ENCODE measurements at places on chromosomes 12 and 14.

DNA sequence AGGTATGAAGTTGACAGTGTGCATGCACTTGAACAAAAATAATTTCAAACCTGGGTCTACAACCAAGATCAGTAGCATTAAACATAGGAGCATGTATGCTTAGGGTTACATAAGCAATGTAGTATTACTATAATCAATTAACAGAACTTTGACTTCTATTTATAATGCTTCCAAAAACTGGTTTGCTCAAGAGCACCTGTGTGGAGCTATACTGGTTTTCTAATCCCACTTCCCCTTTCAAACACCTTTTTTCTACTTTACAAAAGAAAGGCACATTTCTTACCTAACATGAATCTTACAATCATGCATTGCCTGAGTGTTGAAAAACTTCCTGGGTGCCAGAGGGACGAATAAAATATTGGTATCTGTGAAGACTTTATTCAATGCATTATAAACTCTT is 72.7 kb downstream of the EFCAB11 start:
- DNase-seq = no peak

DNA sequence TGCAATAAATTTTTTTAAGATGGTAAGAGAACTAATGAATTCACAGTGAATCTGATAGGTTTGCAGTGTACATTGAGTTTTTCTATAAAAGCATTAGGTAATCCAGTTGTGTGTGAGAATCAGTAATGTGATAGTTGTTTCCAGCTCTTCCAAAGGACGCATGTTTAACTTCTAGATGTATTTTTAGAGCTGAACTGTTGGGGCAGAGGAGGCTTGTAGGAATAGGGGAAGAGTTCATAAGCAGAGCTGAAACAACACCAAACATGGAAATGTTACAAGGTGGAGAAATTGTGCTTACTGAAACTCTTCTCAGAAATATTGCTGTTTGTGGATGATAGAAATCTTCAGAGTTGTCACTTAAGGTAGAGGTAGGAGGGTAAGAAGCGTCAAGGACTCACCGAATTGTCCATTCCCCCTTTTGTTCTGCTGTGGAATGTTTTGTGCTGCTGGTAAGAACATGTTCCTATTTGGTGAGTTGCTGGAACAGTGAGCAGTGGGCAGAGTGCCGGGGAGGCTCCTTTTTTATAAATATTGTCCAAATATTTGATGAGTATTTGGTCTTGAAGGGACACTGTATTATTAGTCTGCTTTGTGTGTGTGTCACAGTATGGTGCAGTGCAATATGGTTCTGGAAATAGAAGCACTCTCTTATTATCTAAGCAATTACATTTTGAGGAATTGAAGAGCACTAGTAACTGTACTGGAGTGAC is 76.7 kb downstream of the ANO6 start:
- no peak for DNase-seq

GRCh38 chr14:80636071-80636470 is 305.5 kb downstream of the CEP128 start:
- DNase-seq = peak; percentile 13

DNA sequence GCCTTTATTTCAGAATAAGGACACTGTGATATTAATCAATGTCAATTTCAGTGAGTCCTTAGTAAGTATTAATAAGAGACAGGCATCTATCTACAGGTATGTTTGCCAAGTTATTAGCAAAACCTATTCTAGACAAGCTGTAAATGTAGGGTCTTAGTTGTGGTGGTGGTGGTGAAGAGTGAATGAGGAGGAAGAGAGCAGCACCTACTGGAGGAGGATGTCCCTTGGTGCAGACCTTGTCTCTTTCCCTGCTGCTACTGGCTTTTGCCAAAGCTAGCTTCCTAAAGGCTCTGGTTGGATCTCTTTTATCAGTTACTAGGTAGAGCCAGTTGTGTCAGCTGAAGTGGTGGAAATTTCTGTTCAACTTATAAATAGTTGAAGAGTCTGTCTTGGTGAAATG is 304.8 kb upstream of the ATP2B1 start:
- DNase-seq = no peak

DNA sequence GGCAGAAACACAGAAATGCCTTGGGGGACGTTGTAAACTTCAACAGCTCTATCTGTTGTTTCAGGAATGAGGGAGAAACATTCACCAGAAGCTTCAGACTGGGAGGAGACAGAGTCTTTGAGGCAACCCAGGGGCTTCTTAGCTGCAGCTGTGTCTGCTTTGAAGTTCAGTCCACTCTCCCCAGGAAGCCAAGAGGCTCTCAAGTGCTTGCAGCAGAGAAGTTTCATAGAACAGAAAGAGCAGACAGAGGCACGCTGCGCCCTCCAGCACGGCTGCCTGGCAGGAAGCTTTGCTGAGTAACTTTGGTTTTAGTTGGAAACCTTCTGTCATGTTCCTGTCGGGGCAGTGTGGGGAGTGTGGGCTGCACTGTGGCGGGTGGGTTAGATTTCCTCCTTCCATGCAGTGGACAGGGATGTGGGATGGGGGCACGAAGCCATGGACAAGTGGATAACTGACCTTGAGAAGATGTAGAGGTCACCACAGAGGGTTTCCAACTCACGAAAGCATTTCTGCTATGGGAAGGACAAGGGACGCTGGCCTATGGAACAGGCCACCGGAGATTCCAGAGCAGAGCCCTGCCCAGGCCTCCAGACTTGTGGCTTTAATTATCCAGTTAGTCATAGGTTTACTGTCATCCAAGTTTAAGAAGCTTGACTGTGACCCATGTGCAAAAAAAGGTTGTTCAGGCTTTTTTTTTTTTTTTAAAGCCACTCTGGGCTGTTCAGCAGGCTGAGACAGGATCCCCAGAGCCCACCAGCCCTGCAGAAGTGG is 107.7 kb downstream of the ARF6 start:
- peak; percentile 91 for DNase-seq

GRCh38 chr12:58301038-58301729 is 359.8 kb downstream of the ATP23 start:
- DNase-seq = no peak
